GM03348 (cell line): ENCODE measurements at places on chromosomes 5 and 9.

- no peak for DNase-seq
Observed at GRCh38 chr5:131749723-131750470, 46.9 kb downstream of the FNIP1 start.

DNA sequence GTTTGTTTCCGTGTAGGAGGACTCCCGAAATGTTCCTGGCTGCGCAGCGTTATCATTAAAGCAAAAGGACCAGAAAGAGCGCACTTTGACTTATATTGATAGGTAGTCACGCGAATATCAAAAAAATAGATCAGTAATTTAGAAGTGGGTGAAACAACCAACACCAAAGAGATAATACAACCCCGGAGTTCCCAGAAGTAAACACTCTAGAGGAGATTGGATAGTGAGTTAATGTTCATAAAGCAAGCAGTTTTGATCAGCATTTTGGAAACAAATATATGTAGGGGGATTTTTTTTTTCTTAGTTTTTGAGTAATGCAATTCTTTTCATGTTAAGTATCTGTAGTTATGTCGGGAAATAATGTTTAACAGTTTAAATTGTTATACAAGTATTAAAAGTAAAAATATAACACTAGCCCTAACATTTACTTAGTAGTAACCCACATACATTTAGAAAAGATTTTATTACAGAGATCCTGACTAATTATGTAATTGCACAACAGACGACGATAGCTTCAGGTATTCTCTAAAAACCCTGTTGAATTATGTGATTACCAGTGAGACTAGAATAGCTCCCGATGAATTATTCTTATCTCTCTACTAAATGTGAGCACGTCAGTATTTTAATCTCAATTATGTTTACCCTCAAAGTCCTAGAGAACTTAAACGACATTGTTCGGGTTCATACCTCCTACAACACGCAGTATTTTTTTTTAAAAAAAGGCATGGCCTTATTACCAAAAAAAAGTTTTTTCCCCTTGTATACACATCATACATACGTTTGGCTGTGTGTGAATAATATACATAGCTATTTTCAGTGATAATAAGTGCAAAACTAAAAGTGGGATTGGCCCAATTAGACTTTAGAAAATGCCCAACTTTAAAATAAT lies 9.4 kb upstream of the NFIB start:
- DNase-seq = no peak

GRCh38 chr9:1028501-1029190 lies 21.5 kb upstream of the DMRT2 start:
- no peak for DNase-seq

- no peak for DNase-seq
Observed at GRCh38 chr5:132115375-132115774, 41.8 kb downstream of the CSF2 start.

- peak; percentile 91 for DNase-seq
Observed at GRCh38 chr5:172740428-172741205, 30.4 kb downstream of the DUSP1 start.

DNA sequence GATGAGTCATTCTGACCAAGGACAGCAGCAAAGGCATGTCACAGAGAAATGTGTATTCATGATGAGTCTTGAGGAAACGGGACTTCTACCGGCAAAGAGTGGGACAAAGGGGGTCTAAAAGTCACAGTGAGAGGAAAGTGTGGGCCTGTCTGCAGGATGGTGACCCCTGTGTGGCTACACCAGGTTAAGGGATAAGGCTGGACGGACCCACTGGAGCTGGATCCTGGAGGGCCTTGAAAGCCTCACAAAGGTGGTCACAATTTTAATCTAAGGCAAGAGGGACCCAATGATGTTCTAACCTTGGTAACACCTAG lies 176.5 kb downstream of the CDK5RAP2 start:
- no peak for DNase-seq

DNA sequence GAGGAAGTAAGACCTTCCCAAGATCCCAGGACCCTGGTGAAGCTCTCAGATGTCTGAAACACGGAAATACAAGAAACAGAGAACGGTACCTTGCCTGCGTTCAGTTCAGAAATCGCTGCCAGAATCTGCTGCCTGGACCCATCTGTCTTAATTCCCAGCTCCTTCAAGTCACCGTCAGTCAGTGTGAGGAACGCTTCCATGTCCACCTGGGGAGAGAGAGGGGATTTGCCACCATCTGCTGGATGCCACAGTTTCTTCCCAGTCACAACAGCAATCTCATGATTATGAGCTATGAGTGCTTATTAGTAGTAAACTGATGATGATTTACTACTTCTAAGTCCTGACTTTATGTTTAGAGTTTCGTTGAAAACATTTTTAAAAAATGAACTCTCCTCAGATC lies 36.7 kb upstream of the GABBR2 start:
- DNase-seq = no peak

DNA sequence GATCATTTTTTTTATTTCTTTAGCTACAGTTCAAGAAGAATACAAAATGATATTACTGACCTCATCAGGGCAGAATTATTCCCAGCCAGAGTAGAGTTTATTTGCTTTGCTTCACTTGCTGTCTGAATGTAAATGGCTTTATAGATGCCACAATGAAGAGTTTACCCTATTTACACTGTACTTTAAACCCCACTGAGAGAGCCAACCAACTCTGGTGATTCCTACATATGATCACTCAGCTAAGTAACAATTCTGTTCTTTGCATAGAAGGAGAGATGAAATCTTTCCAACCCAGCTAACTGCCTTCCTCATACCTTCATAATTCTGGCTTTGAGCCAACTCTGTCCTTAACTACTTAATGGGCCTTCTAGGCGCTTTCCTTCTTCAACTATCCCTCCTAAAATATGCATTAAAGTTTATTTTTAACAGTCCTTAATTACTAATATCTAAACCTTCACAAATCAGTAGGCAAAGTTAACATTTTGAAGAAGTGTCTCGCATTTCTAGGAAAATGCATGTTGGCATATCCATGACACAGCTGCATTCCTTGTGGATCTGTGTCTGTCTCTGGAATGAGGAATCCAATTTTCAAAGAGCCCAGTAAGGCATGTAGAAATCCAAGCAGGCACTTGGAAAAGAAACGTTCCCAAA lies 284.8 kb upstream of the GRAMD2B start:
- DNase-seq = no peak

GRCh38 chr9:114701988-114702387 lies 20.0 kb upstream of the TEX48 start:
- no peak for DNase-seq

GRCh38 chr5:948472-949274 lies 56.0 kb downstream of the TRIP13 start:
- no peak for DNase-seq

DNA sequence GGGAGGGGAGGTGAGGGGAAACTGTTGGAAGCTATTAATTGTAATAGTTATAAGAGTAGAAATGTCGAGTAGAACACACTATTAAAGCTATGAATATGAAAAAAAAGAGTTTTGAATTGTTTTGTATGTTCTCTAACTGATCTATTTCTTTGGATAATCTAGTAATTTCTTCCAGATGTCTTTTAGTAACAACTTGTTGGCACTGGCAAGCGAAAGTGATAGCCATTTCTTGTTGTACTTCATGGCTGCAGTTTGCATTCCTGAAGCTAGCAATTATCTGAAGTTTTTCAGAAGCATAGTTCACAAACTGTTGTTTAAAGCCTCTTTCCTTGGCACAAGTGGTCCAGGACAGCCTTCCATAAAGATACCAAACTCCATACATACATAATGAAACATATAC lies 49.4 kb upstream of the SPATA31C2 start:
- DNase-seq = peak; percentile 65

DNA sequence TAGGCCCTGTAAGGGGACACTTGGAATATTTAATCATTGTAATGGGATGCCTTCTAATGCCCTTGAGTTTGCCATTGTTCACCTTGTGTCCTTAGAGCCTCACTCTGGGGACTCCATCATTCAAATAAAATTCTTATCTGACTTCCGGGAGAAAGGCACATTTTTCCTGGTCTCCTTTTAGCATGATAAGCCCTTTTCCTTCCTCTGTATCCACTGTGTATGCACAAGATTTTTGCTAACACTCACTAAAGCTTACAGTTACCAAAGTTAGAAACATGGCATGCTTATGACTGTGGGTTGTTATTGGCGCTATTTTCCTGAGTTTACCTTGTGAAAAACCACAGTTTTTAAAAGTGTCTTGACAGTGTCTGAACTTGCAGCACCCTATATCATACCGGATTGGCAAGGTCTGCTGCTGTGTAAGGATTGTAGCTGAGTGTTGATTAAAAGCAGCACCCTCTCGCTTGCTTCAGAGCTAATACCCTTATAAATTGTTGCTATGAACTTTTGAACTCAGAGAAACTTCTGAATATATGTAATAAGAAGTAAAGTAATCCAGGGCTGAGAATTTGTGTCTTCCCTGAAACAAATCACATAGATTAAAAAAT lies 46.4 kb downstream of the SNCAIP start:
- DNase-seq = no peak

DNA sequence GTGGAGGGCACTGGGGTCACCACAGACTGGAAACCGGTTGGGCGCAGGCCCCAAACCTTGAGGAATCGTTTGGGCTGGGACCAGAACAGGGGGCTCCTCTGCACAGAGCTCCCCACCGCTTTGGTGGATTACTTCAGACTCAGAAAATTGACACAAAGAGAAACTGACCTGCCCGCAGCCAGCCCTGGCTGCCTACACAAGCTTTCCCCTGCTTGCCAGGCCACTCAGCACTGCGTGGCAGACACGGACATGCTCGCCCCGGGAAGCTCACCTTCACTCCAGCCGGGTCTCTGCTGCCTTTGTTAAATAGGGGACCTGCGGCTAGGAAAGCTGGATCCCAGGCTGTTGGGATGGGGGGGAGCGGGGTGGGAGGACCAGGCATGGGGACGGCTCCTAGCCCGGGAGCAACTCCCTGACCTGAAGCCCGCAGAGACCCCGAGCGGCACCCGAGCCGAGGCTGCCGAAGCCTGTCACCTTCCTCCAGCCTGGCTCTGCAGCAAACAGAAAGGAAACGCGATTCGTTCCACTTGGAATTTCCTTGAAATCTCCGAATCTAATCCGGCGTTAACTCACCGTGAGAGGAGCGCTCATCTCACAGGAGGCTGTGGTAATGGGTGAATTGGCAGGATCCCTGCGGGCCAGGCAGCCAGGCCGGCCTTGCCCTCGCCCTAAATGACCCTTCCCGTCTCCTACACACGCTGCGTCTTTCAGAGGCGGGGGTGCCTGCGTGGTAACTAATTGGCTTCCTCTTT lies 8.8 kb downstream of the PAX5 start:
- DNase-seq = no peak

DNA sequence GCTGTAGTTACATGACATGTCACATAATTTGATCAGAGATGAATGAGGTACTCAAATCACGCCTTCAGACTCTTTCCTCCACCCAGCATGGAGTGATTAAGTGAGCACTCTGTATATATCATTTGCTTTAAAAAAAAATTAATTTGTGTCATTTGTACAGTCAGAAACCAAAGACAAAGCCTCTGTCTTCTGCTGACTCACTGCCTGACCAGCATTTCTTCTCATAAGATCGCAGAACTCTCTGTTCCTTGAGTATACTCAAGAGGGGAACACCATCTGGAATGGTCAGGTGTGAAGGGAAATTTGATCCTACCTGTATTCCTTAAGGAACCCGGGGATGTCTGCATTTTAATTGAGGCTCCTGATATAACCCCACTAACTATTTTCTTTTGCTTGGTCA lies 254.4 kb downstream of the FAM114A2 start:
- DNase-seq = no peak

DNA sequence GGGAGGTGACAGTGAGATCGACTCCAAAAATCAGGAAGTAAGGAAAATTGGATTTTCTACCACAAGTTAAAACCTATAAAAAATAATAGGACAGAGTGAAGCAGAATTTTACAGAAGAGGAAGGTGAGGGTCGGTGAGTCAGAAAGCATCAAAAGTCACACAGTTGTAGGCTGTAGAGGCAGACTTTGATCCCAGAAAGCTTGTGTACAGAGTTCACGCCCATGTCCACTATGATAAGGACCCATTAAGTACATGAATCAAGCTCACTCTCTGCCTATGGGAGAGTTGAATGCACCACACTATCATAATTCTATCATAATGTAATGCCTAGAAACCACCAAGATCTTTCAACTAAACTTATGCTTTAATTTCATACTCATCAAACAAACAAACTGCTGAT lies 291.2 kb downstream of the PRELID2 start:
- no peak for DNase-seq

GRCh38 chr9:70610287-70610644 lies 195.8 kb upstream of the KLF9 start:
- DNase-seq = no peak

DNA sequence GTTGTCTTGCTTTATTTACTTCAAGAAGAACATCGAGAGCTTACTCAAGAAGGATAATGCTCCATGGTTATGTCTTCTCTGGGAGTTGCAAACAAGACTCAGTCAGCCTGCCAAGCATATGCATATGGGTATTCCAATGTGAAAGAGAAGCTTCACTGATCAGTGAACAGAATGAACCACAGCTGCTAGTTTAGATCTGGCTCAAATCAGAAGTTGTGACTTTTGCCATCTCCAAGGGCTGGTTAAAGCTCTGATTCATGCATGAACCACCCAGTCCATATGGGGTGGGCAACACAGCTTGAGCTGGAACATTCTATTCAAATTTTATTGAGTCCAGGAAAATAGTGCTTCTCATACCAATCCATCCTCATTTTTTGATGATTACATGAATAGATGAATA lies 50.0 kb downstream of the ATPSCKMT start:
- peak; percentile 44 for DNase-seq

GRCh38 chr9:105103776-105104175 lies 140.7 kb upstream of the SLC44A1 start:
- no peak for DNase-seq

- DNase-seq = no peak
Observed at GRCh38 chr5:152900332-152900731, 495.3 kb upstream of the NMUR2 start.

DNA sequence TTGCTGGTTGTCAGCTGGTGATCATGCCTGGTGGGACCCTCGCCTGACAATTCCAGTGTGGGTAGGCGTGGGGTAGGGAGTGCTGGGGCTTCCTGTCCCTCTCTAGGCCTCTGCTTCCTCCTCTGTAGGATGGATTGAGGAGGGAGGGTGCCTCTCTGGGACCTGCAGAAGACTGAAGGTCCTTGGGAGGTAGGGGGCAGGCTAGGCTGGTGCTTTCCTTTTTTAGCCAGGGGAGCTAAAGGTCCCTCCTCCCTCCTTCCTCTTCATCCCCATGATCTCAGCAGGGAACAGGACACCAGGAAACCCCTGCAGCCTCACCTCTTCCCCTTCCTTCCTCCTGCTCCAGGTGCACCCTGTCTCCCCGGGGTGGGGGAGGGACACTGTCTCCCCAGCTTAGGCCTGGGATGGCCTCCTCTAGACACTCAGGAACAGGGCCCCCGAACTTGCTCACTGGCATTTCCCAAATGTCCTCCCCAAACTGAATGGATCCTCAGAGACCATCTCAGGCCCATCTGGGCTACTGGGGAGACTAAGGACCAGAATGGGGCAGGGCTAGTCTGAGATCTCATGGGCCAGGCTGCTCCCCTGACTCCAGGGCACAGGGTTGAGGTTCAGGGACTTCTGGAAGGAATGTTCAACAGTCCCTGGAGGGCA lies 8.4 kb downstream of the SH2D3C start:
- no peak for DNase-seq

DNA sequence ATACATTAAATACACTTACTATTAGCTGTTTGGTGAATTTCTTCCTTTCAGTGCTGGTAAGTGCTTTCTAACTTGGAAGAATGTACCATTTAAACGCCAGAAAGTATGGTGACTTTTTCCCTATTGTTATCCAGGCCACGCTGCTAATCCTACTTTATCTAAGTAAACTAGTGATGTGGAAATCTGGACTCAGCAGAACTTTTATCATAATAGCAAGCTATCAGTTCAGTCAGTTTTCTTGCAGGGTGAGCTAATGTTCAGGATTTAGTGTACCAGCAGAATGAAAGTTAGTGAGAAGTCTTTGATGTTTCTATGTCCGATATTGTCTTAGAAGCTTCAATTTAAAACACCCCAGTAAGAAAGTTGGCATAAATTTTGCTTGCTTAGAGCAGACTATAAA lies 72.2 kb downstream of the HSD17B4 start:
- no peak for DNase-seq
